ENCODE measurements at places on chromosomes 1 and 21.

GRCh38 chr21:38915546-38915945, 109.8 kb downstream of the ETS2 start:
- DNase-seq, result no peak

DNA sequence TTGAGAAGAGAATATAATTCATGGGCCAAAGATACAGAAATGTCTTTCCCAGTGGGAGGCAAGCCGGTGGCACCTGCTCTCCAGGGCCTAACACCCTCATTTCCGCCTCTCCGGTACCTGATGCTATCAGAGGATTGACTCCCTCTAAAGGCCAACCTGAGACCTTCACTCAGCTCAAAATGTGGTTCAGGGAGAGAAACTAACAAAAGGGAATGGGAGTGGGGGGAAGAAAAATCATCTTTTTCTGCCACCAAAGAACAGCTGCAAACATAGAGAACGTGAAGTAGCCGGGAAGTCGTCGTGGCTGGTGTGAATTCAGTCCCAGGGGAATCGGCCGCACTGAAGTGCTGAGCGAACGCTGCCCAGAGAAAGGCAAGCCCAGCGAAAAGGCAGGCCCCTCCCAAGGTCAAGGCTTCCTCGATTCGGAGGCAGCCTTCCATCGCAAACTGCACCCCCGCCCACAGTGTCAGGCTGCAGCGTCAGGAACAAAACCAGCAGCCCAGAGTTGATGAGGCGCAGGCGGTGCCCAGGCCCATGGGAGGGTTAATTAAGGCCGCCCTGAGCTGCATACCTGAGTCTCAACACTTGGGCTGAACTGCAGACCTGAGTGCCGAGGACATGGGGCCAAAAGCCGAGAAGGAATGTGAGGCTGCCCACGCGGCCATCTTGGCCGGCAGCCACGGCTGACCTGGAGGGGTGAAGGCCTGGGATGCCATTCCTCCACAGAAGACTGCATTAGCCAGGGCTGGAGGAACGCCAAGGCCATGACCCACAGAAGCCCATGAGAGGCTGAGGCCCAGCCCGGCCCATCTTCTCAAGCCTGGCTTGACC, 160.2 kb downstream of the PSMG1 start:
- no peak for DNase-seq

GRCh38 chr1:92410706-92411105, 76.0 kb downstream of the GFI1 start:
- no peak for DNase-seq

DNA sequence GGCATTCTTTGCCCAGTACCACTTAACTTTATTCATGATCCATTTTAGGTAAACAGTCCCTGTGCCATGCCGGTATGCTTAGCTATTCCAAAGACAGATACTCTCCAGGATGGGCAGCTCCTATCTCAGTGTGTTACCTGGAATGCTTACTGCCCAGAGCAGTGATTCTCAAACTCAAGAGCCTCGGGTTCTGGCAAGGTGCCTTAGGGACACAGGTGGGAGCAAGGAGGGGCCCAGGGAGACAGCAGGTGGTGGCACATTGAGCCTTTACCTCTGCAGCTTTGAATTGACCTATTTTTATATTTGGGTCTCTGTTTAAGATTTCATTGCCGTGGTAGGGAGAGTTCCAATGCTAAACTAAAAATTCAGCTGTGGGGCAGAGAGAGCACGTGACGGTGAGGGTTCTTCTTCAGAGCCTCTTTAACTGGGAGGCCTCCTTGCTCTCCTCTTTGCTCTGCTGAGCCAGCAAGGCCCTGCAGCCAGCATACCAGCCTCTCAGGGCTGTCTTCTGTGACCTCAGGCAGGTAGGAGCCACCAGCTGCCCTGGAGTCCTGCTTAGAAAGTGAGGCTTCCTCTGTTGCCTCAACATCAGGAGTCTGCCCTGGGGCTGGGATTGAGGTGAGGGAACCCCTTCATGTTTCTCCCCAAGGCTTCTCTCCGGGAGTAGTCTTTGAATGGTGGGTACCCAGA, 20.2 kb downstream of the PHGDH start:
- no peak for DNase-seq

- no peak for DNase-seq
These were observed 43.7 kb downstream of the BACH1 start for GRCh38 chr21:29342363-29342957.

DNA sequence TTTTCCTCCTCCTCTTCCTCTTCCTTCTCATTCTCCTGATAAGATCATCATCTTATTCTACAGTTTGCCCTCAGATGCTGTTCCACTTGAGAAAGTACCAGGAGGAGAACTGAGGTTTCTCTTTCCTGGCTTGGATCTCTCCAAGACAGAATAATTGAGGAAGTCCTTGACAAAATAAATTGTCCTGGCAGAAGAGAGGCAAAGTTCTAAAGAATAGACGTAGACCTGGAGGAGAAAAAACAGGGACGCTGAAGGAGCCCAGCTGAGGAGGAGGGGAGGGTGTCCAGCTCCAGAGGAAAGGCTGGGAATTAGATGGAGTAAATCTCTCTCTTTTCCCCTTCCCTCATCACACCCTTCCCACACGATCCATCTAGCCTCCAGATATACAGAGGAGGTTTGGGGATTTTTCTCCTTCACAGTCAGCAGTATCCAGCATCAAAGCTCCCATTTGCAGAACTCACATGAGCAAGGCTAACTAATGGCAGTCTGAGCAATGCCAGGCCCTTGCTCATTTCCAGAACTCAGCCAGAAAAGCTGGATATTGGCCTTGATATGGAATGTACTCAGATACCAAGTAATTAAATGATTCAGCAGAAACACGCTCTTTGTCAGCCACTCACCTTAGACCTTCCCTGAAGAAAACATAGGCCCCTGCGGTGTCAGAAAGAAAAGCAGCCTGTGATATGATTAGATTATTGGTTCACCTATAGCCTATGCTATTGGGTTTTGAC, 5.1 kb upstream of the GNG12 start:
- no peak for DNase-seq

GRCh38 chr1:116495535-116495934, 75.3 kb downstream of the CD58 start:
- DNase-seq, result no peak

DNA sequence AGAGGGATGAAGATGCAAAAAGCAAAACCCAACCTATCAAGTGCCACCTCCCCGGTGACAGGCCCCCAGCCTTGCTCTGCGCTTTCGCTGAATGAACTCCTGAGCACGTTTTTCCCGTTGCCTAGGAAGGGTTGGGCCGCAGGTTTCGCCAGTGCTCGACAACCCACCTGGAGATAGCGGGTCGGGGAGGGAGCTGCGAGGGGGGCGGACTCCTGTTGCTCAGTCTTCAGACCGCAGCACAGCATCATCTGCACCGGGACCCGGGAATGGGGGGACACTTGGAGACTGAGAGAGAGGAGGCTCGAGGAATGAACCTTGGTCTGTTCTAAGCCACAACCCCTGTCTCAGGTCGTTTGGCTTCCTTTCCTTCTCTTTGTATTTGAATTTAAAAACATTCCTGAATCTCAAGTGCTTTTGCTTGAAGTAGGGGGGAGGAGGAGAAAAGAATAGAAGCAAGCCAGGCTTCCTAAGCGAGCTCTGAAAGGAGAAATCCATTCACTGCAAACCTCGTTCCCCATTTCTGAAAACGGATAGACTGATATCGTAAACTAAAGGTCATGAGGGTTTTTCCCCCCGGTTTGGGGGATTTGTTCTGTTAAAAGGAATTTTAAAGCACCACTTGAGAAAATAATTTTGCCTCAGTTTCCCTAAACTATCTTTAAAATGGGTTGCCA, 1.2 kb downstream of the AK5 start:
- DNase-seq, result no peak

GRCh38 chr1:55088413-55088812, 49.1 kb downstream of the PCSK9 start:
- DNase-seq, result no peak

- no peak for DNase-seq
These were observed 786 bp downstream of the RPL5 start for GRCh38 chr1:92832537-92833114.

DNA sequence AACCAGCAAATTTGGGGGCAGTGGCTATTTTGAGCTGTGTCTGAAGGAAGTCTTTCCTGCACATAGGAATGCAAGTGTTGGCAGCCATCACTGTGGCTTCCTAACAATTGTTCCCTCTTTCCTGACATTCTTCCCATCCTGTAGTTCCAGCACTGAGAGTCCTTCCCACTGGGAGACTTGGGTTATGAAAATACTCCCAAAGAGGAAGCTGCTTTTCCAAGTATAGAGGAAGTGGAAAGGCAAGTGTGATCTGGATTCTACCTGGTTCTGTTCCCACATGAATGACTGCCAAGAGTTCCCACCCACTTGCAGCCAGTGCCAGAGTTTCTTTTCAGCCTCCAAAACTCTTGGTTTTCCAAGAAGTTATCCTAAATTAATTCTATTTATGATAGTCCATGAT, 98.5 kb upstream of the CD53 start:
- no peak for DNase-seq

DNA sequence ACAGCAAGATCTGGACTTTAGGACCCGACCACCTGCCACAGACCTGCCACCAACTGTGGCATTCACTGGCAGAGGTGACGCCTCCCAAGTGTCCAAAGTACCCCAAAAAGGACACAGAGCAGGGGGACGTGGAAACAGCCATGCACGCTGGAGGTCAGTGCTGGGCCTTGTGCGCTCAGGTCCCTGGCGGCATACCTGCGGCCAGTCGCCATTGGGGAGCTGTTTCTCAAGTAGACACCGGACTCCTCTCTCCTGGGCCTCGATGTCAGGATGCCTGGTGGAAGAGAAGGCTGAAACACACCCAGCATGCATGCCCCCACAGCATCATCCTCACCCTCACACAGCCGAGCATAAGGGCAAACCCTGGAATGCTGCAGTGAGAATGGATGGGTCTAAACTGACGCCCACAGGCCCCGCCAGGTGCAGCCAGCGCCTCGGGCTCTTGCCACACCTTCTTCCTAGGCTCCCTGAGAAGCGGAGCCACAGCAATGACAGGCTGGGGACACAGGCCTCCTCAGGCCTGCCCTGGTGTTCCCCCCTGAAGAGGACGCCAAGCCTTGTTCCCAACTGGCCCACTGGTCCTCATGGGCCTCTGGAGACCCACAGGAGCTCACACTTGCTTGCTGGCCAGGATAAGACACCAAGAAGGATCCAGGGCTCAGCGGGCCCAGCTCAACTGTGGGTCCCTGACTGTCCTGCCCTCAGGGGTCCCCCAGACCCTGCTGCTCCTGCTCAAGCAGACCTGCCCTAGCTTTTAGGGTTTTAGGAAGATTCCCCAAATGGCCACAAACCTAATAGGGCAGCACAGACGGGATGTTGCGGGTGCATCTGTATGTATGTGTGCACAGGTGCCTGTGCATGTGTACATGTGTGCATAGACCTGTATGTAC, 7.7 kb upstream of the SPATC1L start:
- DNase-seq, result no peak

GRCh38 chr1:164689672-164690511, 130.9 kb downstream of the PBX1 start:
- no peak for DNase-seq

- DNase-seq, result peak; percentile 4
These were observed at the start of gene SPAG17 for GRCh38 chr1:118185084-118185832. TSS of gene SPAG17 (minus strand) at chr1:118185228. CDS start at chr1:118185157, 71 bp downstream.

DNA sequence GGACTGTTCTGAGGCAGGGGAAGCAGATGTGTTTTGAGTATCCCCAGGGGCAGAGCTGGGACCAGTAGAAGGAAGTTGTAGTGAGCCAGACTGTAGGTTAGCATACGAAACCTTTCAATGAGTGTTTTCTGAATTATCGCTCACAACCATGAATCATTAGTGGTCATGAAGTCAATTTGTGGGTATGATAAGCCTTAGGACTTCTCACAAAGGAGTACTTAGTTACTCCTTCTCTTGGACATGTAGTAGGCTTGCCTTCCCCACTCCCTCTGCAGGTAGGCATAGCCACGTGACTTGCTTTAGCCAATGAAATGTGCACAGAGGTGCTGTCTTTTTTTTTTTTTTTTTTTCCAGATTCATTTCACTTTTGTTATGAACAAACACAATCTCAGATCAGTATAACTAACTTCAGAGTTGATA, 23.9 kb upstream of the FAAH start:
- DNase-seq, result peak; percentile 27

- no peak for DNase-seq
These were observed 5.2 kb upstream of the PKNOX1 start for GRCh38 chr21:42969193-42969600.

DNA sequence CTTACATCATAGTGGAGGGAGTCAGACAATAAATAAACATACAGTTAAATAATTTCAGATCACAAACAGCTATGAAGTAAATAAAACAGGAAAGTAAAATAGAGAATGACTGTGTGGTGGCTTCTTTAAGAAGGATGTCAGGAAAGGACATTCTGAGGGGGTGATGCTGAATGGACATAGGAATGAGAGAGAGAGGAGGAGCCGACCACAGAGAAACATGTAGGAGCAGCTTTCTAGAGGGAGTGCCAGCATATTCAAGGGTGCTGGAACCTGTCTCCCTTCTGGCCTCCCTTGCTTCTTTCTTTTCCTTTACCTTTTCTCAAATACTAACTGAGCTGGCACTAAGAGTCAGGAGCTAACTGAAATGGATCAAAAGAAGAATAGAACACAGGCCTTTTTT, 20.5 kb upstream of the BCL10 start:
- DNase-seq, result no peak

GRCh38 chr1:8293118-8293517, 24.8 kb upstream of the SLC45A1 start:
- no peak for DNase-seq

DNA sequence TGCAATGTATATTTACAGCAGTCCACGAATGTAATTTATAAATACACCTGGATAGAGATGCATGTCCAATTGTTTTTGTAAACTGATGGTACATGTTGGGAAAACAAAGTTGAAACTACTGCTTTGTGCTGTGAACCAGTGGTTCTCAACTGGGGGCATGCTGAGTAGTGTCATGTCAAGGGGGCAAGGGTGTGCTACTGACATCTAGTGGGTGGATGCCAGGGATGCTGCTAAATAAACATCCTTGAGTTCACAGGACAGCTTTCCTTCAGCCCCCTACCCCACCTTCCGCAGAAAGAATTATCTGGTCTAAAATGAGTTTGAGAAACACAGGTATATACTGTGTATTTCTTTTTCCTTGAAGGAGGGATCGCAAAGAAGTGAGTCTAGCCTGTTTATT, 95.9 kb downstream of the RASAL2 start:
- no peak for DNase-seq

DNA sequence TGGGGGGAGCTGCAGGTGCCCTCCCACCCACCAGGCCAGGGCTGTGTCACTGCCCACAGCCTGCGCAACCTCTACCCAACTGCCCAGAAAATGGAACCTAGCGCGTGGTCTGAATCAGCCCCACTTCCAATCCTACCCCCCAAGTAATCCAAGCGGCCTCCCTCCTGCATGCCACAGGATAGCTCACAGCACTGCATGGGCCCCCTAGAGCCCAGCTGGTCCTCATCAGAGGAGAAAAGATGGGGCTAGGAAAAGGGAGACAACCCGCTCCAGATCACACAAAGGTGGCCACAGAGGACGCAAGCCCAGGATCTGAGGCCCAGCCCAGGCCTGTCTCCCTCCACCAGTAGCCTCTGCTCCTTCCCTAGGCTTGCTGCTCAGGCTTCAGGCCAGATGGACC, 6.2 kb downstream of the ADGRB2 start:
- DNase-seq, result no peak

DNA sequence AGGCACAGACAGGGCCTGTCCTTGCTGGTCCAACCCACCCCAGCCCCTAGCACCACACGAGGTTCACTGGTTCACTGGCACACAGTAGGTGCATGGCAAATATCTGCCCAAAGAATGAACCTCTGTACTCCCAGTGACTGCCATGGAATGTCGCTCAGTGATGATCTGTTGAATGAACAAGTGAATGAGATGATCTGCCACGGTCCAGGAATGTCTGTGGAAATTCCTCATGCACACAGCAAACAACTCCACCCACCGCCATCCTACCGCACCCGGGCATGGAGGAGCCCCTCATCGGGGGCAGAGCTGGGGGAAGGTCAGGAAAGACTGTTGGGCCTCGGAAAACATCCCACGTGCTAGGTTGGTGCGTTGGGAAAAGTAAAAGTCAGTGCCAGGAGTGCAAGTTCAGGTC, 1.7 kb downstream of the HSPG2 start:
- no peak for DNase-seq

All from GM12891 (cell line).